Motor neuron (in vitro differentiated cells): ENCODE measurements at places on chromosomes 7 and 10.
A peak's percentile ranks its signal among the peaks of the same experiment; 100 is the strongest.

GRCh38 chr7:134561-135256, 57.7 kb upstream of the FAM20C start:
- ATAC-seq = no peak

DNA sequence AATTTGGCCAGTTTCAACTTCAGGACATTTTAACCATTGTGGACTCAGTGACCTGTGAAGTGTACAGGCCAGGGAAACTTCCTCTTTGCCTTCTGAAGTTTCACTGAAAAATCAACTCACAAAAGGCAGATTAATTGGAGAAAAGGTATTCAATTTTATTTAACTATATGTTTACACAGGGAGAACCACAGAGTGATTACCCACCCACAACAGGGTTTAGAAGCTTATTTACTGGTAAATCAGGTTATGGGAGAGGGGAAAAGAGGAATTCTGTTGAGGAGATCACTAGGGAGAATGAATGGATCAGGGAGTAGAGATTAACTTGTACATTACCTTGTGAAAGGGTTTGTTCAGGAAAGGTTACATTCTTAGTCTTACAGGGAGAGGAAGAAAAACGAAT, 1.7 kb upstream of the AKR1D1 start:
- ATAC-seq = no peak

GRCh38 chr7:111475419-111475748, 86.9 kb downstream of the IMMP2L start:
- no peak for ATAC-seq

GRCh38 chr10:63829573-63830149, 308.5 kb downstream of the REEP3 start:
- no peak for ATAC-seq

GRCh38 chr7:112174192-112174591, 32.0 kb downstream of the DOCK4 start:
- ATAC-seq = no peak

DNA sequence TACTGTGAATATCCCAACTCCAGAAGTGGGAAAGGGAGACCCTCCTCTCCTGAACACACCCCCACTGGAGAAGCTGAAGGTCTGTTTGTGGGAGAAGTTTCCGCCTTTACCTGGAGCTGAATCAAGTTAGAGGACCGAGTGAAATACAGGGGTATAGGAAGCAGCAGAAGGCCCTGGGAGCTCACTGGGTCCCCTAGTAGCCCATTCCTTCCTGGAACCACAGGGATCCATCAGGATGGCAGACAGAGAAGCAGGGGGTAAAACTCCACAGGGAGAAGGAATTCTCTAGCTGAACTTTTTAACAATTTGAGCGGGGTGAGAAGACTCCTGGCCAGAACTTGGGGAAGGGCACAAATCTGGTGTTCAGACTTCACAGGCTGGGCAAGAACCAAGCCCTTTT, 275.8 kb downstream of the GRID1 start:
- no peak for ATAC-seq

DNA sequence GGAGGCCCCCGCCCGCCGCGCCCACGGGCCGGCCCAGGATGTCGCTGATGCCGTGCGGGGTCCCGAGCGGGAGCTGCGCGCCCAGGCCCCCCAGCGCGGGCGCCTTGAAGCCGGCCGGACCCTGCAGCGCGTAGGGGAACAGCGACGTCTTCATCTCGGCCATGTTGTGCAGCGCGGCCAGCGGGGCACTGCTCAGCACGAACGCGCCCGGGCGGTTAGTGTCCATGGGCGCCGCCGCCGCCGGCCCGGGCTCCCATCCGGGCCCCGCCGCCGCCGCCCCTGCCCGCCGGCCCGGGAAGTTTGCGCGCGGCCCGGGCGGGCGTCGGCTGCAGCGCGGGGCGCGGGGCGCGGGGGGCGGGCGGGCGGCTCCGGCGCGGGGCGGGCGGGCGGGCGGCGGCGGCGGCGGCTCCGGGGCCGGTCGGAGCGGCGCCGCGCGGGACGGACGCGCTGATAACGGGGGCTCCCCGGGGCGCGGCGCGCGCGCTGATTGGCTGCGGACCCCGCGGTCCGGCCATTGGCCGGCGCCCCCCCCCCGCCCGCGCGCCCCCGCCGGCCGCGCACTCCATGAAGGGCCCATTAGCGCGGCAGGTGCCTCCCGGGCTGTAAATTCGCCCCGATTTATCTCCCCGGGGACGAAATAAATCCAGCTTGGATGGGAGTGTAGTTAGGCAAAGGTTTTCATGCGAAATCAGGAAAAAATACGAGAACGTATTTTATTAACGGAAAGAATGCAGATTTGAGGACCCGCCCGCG, at the start of gene NKX6-2:
Gene NKX6-2 (minus strand): TSS at position 425 of the 753 bp plus-strand sequence. CDS start 199 bp downstream, at position 226.
- ATAC-seq = peak; percentile 26

GRCh38 chr10:121710207-121710606, 112.0 kb upstream of the FGFR2 start:
- ATAC-seq = peak; percentile 57

DNA sequence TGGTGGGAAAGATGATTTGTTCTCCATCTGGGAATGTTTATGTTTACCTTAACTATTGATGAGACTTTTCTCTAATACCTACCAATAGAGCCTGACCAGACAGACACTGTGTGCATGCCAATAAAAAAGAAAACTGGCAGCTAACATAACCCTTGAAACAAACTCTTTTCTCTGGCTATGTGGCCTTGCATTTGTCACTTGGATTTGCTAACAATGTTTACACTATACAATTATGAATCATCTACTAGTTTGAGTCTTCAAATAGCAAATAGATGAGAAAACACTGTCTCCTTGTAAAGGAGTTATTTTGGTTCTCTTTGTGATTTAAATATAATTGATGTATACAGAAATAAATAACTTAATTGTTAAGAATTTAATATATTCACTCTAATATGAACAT, 273.1 kb downstream of the SEMA3D start:
- no peak for ATAC-seq

DNA sequence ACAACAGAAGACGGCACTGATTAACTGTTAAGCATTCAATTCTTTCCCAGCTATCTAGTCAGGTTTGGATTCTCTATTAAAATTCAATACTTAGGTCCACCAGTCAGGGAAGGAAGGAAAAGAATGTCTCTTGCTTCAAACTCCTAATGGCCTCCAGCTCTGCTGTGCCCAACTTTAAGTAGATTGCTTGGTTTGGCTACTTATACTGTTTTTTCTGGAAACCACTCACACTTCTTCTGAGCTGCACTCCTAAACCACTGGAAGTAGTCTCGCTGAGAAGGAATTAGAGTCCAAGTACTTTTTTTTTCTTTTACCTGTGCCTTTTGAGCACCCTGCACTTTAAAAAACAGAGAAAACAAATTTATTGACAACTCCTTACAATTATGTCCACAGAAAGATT, 26.7 kb upstream of the COL1A2 start:
- ATAC-seq = peak; percentile 20

- ATAC-seq = no peak
Observed at GRCh38 chr7:153400735-153401593, 641.4 kb downstream of the ACTR3B start.

- ATAC-seq = no peak
Observed at GRCh38 chr10:8278099-8278498, 223.6 kb downstream of the GATA3 start.

GRCh38 chr10:96743988-96744585, 23.8 kb upstream of the PIK3AP1 start:
- ATAC-seq = peak; percentile 85

DNA sequence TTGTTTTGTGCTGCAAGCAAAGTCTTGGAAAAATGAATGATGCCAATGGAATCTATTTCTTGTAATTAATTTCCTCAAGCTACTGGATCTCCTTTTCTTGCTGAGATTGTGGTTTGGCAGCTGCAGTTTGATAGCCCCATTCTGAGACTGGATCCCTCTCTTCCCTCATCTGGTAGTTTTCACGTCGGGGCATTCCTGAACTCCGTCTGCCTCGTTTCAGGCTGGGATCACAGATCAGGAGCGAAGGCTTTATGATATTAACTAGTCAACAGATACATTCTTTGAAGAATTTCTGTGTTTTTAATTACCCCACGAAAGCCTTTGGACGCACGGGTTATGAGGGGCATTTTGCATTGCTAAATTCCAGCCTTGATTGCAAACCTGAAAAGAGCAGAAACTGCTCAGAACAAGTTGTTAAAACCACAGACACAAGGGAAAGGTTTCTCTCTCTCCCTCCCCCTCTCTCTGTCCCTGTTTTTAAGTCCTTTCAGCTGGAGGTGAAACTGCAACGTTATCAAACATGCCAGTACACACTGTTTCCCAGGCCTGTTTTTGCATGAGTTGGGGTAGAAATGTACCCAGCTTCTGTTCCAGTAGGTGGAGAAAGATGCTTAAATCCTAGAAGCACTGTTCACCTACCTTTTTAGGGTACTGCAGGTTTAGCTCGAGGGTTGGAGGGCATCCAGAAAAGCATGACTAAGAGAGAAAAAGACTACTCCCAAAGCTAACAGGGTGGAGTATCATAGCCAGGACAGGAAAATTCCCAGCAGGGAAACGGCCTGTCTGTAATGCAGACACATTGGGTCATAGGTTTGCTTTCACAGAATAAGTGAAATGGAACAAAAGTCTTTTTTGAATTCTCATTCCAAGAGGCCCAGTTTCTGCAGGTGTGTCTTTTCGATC, 124.3 kb downstream of the CUX1 start:
- ATAC-seq = no peak

DNA sequence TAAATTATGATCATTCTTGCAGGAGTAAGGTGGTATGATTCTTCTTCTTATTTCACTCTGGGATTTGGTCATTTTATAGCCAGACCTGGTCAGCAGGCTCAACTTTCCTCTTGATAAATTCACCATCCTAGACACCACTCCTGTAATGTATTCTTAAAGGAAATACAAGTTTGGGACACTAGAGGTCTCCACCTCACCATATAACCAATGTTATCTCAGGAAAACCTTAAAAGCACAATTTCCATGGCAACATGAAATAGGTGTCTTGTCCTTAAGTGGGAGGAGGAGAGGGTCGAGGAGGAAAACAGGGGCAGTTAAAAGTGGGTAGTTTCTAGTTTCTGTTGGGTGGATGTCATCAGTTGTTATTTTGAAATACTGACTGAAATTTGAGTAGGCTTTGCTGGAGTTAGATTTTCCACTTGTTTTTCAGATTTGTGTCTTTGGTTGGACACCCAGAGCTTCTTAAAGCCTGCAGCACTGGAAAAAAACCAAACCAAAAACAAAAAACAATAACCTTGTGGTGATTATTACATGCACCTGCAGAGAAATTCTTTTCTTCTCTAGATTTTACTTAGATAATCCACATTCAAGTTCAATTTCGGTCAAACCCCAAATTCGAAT, 163.1 kb downstream of the PRKCQ start:
- ATAC-seq = peak; percentile 81

- no peak for ATAC-seq
Observed at GRCh38 chr10:49185213-49185612, 3.0 kb downstream of the TMEM273 start.

DNA sequence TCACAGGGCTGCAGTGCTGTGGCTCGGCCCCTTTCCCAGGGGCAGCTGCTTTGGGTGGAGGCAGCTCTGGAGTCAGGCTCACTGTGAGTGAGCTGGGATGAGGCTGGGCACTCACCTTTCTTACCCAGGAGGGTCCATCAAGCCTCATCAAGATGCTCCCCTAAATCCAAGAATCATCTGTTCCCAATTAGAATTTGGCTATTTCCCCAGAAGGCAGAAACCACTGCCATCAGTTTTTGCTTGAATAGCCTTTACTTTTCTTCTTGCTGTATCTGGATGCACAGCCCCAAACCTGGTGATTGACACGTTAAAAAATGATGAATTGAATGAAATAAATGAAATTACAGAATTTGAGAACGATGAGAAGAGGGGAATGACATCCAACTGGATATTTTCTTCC, 74.3 kb upstream of the LYZL1 start:
- ATAC-seq = no peak

- ATAC-seq = no peak
Observed at GRCh38 chr7:123204206-123204835, 4.6 kb upstream of the SLC13A1 start.

DNA sequence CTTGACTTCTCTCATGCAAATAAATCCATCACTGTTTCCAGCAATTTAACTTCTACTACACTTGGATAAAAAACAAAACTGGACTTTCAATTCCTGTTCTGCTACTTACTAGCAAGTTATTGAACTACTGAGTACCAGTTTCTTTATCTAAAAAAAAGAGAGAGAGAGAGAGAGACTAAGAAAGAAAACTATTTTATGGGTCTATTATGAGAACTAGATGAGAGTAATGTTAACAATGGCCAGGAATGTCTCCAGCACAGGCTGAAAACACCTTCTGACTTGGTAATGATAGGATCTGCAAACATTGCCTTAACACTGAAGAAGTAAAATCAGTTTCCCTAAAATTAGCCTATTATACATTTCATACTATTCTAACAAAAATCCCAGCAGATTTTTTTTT, 5.2 kb downstream of the TSPAN12 start:
- no peak for ATAC-seq

GRCh38 chr7:137342265-137342664, 1.3 kb downstream of the PTN start:
- no peak for ATAC-seq

DNA sequence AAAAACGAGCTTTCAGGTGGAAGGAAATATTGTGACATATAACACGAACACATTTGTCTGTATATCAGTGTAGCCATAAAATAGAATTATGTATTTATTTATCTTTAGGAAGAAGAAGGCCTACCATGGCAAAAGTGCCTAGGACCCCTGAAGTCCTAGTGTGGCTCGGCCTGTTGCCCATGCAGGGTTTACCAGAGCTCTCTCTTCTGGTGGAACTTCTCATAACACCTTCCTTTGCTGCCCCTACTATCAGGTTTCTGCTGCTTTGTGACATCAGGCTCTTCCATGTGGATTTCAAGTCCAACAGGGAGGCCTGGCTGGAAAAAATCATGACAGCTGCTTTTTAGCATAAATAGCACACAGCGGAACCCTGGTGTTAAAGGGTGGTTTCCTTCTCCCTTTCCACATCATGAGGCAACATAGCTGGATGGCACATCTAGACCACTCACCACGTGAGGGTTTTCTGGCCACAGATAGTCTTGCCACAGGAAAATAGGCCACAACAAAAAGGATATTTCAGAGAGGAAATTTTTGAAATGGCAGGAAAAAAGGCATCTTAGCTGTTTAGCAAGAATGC, 44.8 kb upstream of the ADO start:
- no peak for ATAC-seq

- peak; percentile 80 for ATAC-seq
Observed at GRCh38 chr10:111475720-111476119, 398.9 kb downstream of the ADRA2A start.

GRCh38 chr7:29748286-29749099, 57.8 kb upstream of the WIPF3 start:
- ATAC-seq = peak; percentile 51

GRCh38 chr10:64196638-64197315, 675.6 kb downstream of the REEP3 start:
- ATAC-seq = no peak

- peak; percentile 7 for ATAC-seq
Observed at GRCh38 chr10:100968863-100969186, 479 bp upstream of the SEMA4G start.

DNA sequence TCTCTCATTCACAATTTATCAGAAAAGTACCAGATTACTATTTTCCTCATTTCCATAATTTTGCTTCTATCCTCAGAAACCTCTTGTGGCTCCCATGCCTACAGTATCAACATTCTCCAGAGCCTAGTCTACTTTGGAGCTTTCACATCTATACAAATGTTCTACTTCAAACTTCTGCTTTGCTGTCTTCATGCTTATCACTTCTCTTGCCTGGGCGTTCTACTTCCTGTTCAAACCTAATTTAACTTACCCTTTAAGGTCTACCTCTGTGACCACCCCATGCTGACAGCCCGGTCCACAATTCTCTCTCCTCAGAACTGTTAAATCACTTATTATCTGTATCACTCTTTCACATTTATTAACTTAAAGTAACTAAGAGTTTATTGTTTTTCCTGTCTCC, 6.1 kb upstream of the PTPN12 start:
- no peak for ATAC-seq

- ATAC-seq = no peak
Observed at GRCh38 chr7:12257582-12257981, 46.5 kb downstream of the TMEM106B start.

- ATAC-seq = no peak
Observed at GRCh38 chr7:99027841-99028240, 116.1 kb downstream of the SMURF1 start.
